Left ventricle myocardium inferior (tissue), 1 donor: ENCODE measurements at places on chromosomes 5 and 9. TPM values are rescaled to one million over a fixed set of nuclear protein-coding genes. Genes with fewer than 3 reads are reported as not detected.

DNA sequence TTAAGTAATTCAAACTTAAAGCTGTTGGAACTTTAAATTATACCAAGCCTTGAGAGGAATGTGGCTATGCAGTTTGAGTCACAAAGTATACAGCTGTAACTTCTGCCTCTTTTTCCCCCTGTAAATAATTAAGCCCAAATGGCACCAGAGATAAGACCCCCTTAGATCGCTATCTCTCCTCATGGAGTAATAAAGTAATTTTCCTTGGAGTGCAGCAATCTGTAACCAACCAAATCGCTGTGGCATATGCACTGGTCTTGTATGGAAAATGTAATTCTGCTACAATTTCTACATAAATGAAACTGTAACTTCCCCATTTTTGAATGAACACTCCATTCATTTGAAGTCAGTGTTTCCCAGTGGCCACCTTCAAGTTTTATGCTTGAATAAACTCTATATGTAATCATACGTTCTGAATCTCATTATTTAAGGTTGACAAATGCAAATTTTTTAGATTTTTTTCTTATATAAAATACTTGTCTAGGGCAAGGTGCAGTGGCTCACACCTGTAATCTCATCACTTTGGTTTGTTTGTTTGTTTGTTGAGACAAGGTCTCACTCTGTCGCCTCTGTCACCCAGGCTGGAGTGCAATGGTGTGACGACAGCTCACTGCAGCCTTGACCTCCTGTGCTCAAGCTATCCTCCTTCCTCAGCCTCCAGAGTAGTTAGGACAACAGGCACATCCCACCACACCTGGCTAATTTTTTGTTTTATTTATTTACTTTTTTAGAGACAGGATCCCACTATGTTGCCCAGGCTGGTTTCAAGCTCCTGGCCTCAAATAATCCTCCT, 12.3 kb downstream of the SUSD1 start:
- no peak for DNase-seq

GRCh38 chr5:74243634-74244033, 396.9 kb downstream of the ENC1 start:
- no peak for DNase-seq

DNA sequence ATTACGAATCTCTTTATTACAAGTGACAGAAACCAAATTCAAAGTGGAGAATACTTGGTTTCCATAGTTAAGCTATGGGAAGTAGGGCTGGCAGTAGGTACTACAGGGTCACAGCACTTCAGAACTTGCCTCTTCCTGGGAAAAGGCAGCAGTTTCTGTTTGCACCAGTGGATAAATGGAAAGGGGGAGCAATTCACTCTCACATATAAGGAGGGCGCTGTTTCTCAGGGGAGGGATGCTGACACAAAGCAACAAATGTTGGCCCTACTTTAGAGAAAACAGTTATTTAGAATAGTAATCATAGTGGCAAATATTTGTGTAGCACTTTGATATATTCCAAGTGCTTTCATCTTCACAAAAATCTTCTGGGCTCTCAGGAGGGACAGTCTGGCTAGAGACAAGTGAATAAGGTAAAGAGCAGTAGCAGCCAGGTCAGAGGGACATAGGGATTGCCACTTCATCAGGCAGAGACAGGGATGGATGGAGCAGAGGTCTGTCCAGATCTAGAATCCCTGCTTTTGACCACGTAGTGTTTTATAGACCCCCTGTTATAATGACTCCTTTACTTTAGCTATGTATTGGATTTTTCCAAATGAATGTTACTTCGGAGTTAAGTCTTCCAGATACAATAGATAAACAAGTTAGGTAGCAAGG, 554.8 kb upstream of the SGCD start:
- DNase-seq = no peak

- no peak for DNase-seq
These were observed 389.2 kb downstream of the MAT2B start for GRCh38 chr5:163894645-163895044.

DNA sequence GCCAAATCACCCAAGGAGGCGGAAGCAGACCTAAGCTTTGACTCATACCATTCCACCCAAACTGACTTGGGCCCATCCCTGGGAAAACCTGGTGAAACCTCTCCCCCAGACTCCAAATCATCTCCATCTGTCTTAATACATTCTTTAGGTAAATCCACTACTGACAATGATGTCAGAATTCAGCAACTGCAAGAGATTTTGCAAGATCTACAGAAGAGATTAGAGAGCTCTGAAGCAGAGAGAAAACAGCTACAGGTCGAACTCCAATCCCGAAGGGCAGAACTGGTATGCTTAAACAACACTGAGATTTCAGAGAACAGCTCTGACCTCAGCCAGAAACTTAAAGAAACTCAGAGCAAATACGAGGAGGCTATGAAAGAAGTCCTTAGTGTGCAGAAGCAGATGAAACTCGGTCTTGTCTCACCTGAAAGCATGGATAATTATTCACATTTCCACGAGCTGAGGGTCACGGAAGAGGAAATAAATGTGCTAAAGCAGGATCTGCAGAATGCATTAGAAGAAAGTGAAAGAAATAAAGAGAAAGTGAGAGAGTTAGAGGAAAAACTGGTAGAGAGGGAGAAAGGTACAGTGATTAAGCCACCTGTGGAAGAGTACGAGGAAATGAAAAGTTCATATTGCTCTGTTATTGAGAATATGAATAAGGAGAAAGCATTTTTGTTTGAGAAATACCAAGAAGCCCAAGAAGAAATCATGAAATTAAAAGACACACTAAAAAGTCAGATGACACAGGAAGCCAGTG, 15.8 kb upstream of the TTC23L start:
- no peak for DNase-seq

The SOHLH1 gene
- not detected for total RNA-seq

- DNase-seq = no peak
These were observed 42.6 kb upstream of the BICD2 start for GRCh38 chr9:92807031-92807756.

- DNase-seq = no peak
These were observed 57.0 kb upstream of the BOD1 start for GRCh38 chr5:173673295-173674101.

DNA sequence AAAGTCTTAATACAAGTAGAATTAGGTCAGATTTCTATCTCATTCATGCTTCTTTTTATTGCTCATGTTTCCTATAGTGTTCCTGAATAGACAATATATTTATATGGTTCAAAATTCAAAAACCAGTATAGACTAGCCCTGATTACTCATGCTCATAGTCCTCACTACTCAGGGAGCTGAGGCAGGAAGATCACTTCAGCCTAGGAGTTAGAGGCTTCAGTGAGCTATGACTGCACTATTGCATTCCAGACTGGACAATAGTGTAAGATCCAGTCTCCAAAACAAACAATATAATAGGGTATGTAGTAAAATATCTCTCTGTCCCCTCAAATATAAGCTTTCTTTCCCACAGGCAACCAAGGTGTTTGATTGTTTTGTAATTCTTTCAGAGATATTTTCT, 2.4 kb downstream of the ANKRD31 start:
- DNase-seq = no peak

DNA sequence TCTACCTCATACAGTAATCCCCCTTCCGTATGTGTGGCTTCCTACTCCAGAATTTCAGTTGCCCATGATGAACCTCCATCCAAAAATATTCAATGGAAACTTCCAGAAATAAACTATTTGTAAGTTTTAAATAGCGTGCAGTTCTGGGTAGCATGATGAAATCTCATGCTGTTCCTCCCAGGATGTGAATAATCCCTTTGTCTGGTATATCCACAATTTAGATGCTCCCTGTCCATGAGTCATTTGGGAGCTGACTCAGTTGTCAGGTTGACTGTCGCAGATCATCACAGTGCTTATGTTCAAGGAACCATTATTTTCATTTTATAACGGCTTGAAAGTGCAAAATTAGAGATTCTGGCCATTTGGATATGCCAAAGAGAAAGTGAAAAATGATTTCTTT, 290.1 kb upstream of the CDH9 start:
- no peak for DNase-seq

DNA sequence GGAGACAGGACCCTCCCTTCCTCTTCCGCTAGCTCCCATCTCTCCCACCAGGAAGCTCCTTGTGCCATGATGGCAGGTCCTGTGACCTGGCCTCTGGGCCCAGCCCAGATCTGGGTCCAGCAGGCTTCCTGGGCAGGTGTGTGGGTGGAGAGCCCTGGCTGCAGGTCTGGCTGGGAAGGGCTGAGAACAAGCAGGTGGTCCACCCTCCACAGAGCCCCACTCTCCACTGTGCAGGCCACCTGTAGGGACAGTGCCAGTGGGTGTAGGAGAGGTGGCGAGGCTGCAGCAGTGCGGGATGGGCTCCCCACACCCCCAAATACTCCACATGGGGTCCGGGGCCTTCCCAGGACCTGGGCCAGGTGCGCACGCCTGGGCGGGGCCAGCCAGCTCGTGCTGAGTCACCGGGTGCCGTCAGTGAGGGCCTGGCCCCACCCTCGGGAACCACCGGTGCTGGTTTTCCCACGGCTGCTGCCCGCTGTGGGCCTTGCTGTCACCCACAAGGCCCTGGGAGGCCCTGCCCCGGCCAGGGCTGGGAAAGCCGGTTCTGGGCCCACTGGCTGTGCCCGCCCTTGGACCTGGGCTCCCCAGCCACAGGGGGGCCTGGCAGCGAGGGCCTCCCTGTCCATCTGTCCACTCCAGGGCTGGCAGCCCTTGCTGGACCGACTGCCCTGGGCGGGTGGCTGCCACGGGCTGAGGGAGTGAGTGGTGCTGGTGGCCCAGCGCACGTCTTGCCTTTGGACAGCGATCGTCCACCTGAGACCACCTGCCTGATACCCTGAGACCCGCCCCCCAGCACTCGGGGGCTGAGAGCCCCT, 9.3 kb upstream of the NRARP start:
- peak; percentile 13 for DNase-seq

The DMRTA1 gene
- total RNA-seq = 0.77 TPM

DNA sequence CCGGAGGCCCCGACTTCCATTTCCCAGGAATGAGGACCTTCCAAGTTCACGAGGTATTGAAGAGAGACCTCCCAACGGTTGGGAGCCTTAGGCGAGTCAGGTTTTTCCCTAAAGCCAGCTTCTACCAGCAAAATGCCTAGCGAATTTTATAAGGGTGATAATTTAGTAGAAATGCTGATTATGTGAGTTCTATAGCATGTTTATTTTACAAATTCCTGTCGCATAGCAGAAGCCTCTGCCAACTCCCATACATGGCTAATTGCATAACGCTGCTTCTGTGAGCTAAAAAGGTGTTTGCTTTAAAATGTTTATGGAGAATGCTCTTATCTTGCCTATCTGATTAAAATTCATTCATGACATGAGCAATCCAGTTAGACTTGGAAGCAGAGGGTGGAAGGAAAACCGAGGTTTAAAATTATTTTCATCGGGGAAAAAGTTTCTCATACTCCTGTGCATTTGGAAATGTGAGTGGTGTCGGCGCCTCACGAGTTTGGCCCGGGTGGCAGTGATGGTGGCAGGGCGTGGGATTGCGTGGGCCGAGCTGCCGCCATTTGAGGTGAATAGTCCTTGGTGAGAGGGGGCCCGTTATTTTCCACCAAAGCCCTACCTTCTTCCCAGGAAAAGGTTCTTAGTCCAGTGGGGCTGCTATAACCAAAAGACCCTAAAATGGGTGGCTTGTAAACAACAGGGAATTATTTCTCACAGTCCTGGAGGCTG, 104.4 kb upstream of the FCN2 start:
- DNase-seq = no peak

GRCh38 chr9:78807286-78807685, 510.4 kb downstream of the PSAT1 start:
- DNase-seq = no peak

GRCh38 chr9:109498195-109499092, at the start of gene PTPN3:
Gene PTPN3, minus strand, starts transcription at chr9:109498307. Its CDS starts 34,873 bp downstream, at chr9:109463434.
- DNase-seq = no peak

The OSTF1 gene
- total RNA-seq = 18.9 TPM

GRCh38 chr5:32462618-32463017, 18.1 kb upstream of the ZFR start:
- no peak for DNase-seq

DNA sequence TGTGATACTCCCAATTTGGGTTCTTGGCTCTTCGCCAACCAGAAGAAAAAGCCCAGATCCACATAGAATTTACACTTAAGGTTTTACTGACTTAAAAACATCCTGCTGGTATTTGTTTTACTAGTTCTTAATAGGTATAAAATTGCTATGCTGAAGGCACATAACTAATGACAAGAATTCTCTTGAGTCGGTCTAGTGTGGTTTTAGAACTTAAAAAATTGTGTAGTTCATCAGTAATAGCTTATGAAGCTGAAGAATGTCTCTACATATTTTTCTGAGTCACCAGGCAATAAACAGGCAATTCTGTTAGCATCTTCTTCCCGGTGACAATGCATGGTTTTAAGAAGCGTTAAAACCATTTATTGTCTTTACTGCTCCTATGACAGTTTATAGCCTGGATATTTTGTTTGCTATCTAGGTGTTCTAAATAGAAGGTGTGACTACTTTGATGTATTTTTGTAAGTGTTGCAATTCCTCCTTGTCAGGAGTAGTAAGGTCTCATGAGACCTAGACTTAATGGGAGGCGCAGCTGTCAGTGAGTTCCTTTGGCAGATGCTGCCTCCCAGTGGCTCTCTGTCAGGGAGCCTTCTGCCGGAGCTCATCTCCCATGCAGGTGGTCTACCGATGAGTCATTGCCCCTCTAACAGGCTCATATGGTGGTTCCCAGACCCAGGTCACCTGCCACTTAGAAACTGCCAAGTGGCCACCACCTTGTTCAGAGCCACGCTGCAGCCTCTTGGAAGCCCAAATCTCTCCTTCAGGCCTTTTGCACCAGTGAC, 173.8 kb downstream of the MAST4 start:
- DNase-seq = peak; percentile 18

The CER1 gene
- total RNA-seq = not detected

GRCh38 chr5:9869616-9870288, 239.6 kb upstream of the TAS2R1 start:
- no peak for DNase-seq

The PFN3 gene
- not detected for total RNA-seq

The PCDHGA5 gene
- 4.9 TPM for total RNA-seq

DNA sequence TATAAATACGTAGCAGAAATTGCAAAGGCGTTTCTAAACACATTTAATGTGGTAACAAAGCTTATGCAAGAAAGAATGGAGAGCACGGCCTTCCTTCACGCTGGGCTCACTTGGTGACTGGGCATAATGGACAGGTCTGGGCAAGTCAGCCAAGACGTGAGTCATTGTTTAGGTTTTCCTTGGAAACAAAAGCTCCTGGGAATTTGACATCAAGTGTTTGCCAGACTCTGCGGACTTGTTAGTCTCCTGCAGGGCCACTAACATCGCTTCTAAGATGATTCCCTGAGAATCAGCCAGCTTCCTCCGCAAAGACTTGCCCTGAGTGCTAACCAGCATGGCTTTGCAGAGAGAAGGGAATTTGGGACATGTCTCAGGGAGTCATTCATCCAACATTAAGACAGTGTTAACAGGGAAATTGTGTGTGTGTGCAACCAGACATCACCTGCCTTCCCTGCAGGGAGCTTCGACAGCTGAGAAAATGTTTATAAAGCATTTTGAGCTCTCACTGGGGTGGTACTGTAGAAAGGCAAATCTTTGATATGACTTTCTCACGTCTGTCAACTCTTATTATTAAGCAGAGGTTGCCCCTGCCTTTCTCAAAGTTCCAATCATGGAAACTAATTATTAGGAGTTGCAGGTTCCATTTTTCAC, 182.5 kb downstream of the NTRK2 start:
- no peak for DNase-seq

The NMUR2 gene
- not detected for total RNA-seq

The NPR3 gene
- 81.0 TPM for total RNA-seq

- DNase-seq = no peak
These were observed 9.5 kb downstream of the ALDH1B1 start for GRCh38 chr9:38401994-38402393.
